CD4-positive, alpha-beta T cell treated with Interleukin-1 beta for 1 hour (primary cell): ENCODE measurements at places on chromosomes 12 and 14.

DNA sequence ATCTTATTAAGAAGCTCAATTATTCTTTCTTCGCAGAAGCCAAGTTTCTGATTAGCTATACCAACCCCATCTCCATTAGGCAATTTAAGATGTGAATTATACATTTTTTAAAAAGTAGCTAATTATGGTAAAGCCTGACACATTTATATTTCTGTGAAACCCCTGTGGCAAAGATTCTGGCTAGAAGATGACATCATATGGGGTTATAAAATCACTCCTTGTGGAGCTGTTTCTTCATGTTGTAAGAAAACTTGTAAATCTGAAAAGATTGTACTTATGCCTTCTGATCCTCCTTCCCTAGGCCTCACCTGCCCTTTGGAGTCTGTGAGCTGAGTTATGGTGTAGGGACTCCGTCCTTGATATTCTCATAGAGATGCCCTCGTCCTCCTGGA is 78.1 kb downstream of the CHST11 start:
- no peak for DNase-seq

DNA sequence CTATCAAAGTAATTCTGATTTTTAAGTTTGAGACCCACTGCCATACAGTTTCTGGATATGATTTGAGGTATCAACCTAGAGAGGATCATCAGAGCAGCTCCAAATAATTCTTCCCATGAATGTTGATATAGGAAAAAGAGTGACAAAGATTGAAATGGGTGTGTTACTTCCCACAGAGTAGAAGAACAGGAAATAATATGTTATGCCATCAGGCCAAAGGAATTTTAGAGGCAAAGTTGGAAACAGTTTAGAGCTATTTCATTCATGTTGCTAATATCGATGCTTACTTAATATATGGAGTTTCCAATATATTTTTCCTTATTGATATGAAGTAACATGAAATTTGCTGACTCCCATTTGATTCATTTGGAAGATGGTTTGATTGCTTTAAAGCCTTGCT is 8.9 kb upstream of the MSRB3 start:
- no peak for DNase-seq

GRCh38 chr14:26984311-26985177 is 386.7 kb upstream of the NOVA1 start:
- no peak for DNase-seq

- DNase-seq: no peak
Observed at GRCh38 chr14:68203871-68204270, 384.3 kb downstream of the RAD51B start.

DNA sequence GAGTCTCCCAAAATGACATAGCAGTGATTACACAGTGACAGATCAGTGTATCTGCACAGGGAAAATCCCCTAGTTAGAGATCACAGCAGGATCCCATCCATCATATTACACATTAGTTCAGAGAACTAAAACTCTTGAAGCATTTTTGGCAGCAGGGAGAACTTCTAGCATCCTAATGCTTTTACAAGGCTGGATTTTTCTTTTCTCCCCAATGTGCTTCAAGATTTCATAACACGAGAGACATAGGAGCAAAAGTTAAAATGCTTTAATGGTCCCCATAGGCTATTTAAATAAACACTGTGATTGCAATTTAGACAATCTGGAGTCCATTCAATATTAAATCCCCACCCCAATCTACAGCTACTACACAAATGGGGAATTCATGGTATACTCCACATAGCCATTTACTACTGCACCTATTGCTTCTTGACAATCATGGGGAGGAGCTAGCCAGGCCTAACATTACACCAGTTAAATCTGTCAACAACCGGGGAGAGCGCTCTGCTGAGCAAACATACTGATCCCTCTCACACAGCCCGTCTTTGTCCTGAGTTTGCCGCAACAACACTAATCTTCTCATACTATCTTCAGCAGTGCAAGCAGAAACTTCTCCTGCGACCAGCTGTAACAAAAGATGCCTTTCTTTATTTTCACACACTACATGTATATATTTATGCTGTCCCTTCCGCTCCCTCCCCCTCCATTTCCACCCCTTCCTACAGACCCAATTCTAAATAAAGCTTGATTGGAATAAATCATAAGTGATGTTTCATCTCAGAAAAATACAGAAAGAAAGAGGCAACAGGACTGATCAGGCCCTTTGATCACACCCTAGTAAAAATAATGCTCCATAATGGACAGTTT is 120.3 kb upstream of the SOX5 start:
- DNase-seq: no peak

DNA sequence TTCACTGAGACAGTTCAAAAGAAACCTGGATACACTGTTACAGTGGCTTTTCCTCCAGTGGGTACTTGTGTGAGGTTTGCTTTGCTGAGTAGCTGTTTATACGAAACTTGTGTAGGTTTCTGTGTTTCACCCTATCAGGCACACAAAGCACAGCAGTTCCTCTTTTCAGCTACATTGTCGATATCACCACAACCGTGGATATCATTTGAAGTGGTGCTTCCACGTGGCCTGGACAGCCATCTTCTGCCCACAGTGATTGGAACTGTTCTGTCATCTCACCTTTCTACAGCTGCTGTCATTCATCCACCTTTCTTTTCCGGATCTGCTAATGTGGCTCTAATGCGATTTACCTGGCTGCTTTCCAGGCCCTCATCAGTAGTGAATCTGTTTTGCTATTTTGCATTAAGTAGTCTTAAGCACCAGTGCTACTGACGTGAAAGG is 368.8 kb downstream of the SYT1 start:
- no peak for DNase-seq

GRCh38 chr14:61611880-61612630 is 83.3 kb upstream of the HIF1A start:
- DNase-seq: no peak

- no peak for DNase-seq
Observed at GRCh38 chr14:66360366-66360926, 125.7 kb upstream of the CCDC196 start.

- DNase-seq: no peak
Observed at GRCh38 chr14:66758031-66758613, 250.2 kb downstream of the GPHN start.

DNA sequence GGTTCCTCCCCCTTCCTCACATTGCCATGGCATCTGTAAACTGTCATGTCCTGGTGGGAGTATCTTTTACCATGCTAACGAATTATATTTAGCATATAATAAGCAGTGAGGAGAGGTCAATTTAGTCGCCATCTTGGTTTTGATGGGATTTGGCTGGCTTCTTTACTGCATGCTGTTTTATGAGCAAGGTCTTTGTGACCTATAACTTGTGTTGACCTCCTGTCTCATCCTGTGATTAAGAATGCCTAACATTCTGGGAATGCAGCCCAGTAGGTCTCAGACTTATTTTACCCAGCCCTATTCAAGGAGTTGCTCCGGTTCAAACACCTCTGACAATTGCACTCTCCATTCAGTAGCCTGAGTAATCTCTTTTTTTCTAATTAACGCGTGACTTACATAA is 2.1 kb upstream of the EIF4B start:
- no peak for DNase-seq

- DNase-seq: no peak
Observed at GRCh38 chr12:126966498-126966897, 1300.5 kb upstream of the TMEM132C start.

GRCh38 chr14:76904100-76904739 is 78.0 kb downstream of the LRRC74A start:
- DNase-seq: no peak

DNA sequence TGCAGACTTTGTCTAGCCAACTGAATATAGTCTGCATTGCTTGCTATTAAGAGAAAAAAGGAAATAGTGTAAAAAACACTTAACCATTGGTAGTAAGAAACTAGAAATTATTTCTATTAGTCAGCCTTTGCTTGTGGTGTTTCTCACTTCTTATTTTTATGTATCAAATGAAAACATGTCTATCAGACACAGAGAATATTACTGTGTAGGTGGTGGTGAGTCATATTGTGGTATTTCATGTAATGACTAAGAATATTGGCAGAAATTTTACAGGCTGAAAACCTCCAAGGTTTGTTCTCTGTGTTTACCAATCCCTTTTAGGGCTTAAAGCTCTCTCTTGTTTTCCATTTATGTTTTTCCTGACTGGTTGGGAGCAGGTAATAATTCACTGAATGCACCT is 87.2 kb downstream of the DAAM1 start:
- no peak for DNase-seq

- DNase-seq: no peak
Observed at GRCh38 chr14:87434680-87435079, 558.3 kb downstream of the GALC start.

- DNase-seq: no peak
Observed at GRCh38 chr12:40181490-40181889, 43.3 kb upstream of the LRRK2 start.

DNA sequence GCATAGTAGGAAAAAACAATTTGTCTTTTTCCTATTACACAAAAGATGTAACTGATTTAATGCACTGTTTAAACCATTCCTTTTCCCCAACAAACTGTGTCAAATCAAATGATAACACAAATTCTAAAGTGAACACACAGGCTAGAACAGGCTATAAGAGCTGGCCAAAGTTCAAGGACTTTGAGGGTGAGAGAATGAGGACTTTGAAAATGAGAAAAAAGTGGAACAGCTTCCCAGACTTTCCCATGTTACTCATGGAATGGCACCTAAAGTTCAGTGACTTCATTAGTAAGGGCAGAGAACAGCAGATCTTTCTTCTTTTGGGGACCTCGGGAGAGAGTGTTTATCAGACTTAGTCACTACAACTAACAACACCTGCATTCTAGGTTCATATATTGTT is 22.6 kb downstream of the TMEM253 start:
- no peak for DNase-seq

DNA sequence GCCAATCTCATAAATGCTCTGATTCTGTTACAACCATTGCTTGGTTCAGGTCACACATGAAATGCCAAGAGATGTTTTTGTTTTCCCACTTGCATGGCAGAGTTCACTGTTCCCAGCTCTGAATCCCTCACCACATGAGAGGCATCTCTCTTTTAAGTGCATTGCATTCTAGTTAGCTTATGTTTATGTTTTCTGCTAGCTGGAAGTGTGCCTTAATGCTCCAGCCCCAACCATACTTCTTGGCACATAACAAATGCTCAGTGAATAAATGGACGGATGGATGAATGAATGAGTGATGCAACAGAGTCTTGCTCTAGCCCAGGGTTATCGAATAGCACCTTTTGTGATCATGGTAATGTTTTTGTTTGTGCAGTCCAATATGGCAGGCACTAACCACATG is 197.3 kb downstream of the PPM1H start:
- DNase-seq: no peak

DNA sequence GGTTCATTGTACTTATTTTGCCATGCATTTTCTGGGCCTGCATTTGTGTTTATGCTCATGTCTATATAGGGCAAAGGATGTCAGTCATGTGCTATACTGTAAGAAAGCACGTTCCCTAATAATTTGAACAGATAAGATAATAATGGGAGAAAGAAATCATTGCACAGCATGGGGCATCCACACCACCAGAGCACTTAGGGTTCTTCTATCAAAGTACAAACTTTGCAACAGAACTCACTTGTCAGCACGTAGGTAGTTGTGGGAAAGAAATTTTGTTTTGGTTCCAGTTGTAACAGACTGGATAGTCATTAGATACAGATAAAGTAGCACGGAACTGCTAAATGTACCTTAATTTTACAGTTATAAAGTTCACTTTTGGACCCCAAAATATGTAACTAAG is 10.1 kb downstream of the PPP1CC start:
- DNase-seq: no peak

- DNase-seq: no peak
Observed at GRCh38 chr14:52069307-52070050, 620 bp upstream of the NID2 start.

- no peak for DNase-seq
Observed at GRCh38 chr14:51870606-51871005, 10.2 kb downstream of the GNG2 start.

DNA sequence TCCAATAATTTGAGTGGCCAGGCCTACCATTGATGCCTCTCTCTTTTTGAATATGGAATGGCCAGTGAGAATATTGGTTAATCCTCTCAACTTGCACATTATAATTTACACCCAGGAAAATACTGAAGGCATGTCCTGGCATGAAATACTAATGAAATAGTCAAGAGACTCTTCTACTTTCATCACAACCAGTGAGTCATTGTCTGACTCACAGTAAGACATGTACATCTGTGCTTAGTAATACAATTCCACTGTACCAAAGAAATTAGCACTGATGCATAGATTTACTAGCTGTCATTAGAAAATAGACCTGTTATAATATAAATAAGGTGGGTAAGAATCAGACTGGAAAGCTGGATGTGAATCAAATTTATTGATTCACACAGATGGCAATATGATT is 31.6 kb downstream of the KCNC2 start:
- no peak for DNase-seq

DNA sequence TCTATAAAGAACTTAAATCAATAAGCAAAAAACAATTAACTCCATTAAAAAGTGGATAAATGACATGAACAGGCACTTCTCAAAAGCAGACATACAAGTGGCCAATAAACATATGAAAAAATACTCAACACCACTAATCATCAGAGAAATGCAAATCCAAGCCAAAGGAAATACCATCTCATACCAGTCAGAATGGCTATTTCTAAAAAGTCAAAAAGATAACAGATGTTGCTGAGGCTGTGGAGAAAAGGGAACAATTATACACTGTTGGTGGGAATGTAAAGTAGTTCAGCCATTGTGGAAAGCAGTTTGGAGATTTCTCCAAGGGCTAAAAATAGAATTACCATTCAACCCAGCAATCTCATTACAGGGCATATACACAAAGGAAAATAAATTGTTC is 234.5 kb upstream of the PLXNC1 start:
- DNase-seq: no peak

- no peak for DNase-seq
Observed at GRCh38 chr14:72616294-72616693, 277.6 kb downstream of the DPF3 start.

GRCh38 chr14:60242429-60242828 is 6.6 kb upstream of the PPM1A start:
- DNase-seq: peak; percentile 14

- no peak for DNase-seq
Observed at GRCh38 chr12:88325076-88325815, 183.1 kb downstream of the TMTC3 start.

DNA sequence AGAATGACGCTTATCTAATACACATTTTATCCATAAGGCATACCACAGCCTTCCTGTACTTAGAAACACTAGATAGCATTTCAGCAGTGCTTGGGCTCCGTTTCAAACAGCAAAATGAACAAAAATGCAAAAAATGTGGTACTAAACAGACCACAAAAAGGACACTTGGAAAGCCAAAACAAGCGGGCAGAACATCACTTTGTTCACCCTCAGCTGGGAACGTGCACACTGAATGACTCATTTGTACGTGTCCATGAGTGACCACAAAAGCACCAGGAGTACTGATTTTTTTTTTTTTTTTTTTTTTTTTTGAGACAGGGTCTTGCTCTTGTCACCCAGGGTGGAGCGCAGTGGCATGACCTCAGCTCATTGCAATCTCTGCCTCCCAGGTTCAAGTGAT is 8.9 kb upstream of the FOXN3 start:
- DNase-seq: no peak

GRCh38 chr14:53127151-53127550 is 26.0 kb downstream of the DDHD1 start:
- no peak for DNase-seq
